Common myeloid progenitor, CD34-positive (primary cell): ENCODE measurements at places on chromosomes 2 and 18.
A peak's percentile ranks its signal among the peaks of the same experiment; 100 is the strongest.

GRCh38 chr2:9697909-9698308 lies 67.1 kb upstream of the YWHAQ start:
- DNase-seq = no peak

DNA sequence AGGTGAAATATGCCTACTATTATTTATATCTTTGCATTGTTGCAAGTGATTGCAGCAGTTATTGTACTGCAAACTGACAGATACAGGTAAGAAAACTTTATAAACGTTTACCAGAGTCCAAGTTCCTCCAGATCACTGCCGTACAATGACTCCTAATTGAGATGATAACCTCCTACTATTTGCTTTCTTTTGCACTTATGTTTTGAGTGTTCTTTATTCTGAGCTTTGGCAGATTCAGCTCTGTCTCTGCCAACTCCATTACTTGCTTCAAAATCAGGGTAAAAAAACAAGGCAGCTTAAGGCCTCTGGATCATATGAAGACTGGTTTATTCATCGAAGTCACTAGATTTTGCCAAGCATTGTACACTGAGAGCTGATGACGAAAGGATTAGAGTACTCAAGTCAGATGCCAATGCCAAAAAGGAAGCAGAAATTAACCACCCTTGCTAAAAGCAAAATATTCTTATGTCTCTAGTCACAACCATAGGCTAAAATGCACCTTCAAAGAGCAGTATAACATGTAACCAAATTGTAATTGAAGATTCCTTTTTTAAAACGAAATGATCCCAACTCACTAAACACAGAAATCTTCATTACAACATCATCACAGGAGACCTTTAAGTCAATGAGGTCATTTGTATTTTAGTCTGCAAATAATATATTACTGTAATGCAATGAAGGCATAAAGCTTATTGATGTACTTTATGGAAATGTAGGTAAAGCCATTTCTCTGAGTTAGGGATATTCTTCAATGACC lies 10.5 kb upstream of the IKZF2 start:
- DNase-seq = no peak

DNA sequence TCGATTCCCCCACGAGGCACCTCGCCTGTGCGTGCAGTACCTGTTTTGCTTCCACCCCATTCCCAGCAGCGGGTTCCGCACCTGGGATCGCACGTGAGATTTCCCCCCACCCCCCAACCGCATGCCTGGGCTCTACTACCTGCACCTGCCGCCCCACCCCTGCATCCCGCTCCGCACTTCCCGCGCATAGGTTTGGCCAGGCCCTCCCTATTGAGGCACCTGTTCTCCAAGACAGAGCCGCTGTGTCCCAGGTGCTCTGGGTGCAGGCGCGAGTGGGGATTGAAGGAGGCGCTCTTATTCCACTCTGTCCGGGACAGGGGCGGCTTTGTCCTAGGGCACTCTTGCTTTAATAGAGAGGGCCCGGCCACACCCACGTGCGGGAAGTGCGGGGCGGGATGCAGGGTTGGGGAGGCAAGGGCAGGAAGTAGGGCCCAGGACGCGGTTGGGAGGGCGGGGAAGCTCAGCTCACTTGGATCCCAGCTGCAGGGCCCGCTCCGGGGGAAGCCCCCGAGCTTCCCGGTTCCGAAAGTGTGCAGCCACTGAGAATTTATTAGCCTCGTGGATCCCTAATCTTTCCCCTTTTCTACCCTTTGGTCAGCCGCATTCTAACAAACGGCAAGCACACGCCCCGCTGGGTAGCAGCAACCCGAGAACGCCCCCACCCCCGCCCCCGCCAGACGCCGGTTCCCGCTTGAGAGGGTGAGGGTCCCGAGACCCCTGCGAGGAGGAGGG lies 670 bp upstream of the MOCOS start:
- peak; percentile 10 for DNase-seq

DNA sequence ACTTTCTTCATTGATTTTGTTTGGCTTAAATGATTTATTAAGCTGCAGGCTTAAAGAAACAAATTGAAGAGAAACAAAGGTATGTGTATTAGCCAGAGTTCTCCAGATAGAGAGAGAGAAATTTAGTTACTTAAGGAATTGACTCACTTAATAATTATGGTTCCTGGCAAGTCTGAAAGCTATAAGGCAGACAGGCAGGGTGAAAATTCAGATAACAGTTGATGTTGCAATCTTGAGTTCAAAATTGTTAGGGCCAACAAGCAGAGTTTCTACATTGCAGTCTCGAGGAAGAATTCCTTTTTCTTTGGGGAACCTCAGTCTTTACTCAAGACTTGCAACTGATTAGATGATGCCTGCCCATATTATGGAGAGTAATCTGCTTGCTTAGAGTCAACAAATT lies 593.5 kb downstream of the ADCYAP1 start:
- no peak for DNase-seq
